ENCODE measurements at places on chromosomes 5 and 9.
A peak's percentile ranks its signal among the peaks of the same experiment; 100 is the strongest.

DNA sequence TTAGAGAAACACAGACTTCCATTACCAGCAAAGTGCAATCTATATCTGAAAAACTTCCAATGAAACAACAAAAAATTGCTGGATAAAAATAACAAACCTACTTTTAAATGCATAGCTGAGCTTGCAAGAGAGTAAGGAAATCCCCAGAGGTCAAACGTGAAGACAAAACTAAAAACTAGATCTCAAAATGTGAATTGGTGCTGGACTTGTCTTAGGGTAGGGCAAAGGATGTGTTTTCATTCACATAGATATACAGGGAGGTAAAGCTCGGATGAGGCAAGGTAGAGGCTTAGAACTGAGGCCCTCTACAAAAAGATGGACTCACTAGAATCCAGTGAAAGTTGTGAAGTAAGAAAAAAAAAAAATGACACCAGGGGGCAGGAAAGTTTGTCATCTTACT, 13.6 kb upstream of the RASA1 start:
- DNase-seq: no peak

GRCh38 chr5:72152545-72152944, 45.3 kb downstream of the MAP1B start:
- DNase-seq: no peak

GRCh38 chr5:3391210-3391609, 204.4 kb upstream of the IRX1 start:
- DNase-seq: no peak

DNA sequence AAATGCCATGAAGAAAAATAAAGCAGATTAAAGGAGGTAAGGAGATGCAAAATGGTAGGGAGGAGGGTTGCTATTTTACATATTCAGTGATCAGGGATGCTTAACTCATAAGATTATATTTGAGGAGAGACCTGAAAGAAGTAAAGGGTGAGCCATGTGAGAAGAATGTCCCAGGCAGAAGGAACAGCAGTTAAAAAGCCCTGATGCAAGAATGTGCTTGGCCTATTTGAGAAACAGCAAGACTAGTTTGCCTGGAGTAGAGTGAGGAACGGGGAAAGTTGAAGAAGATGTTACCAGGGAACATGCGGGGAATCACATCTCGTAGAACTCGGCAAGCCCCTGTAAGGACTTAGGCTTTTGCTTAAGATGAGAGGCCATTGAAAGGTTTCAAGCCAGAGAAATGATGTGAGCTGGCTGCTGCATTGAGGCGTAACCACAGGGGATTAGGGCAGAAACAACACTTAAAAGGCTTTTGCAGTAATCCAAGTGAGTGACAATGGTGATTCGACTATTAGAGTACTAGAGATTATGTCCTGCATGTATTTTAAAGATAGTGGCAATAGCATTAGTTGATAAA, 198.7 kb downstream of the VPS13A start:
- peak; percentile 35 for DNase-seq

DNA sequence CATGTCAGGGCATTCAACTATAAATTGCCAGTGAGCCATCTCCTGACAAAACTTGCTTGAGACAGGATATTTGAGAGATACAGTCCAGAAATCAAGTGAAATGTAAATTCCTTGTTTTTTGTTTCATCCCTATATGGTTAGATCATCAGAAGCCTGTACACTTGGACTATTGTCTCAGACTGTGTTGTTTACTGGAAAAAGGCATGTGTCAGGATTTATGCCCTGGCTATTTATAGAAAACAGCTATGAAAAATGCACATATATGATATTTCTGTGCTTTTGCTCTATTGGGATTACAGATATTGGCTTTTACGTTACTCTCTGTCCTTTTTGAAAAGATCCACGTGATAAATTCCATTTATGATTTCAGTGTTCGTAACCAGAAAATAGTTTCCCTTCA, 44.2 kb downstream of the IL31RA start:
- DNase-seq: no peak

GRCh38 chr5:107219993-107220392, 450.7 kb downstream of the EFNA5 start:
- no peak for DNase-seq

GRCh38 chr9:35618854-35619799, 914 bp upstream of the CD72 start:
- no peak for DNase-seq

- DNase-seq: no peak
Observed at GRCh38 chr5:133829786-133830185, 138.6 kb downstream of the C5orf15 start.

GRCh38 chr5:82470185-82470994, 192.2 kb upstream of the RPS23 start:
- no peak for DNase-seq

DNA sequence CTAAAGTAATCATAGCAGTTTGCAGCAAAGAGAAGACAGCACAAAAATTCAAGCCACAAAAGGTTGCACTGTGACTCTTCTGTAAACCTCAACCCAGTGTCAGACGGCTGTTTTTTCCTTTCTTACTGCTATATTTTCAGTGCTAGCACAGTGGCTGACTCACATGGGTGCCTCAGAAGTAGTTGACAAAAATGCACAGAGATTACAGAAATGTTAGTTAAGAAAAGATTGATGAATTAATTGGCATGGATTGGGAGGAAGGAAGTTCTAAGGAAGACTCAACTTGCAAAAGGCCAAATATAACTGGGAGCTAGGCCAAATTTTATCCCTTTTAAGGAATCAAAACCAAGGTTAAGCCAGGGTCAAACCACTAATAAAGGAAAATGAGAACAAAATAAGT, 43.7 kb upstream of the ITGA1 start:
- DNase-seq: no peak

DNA sequence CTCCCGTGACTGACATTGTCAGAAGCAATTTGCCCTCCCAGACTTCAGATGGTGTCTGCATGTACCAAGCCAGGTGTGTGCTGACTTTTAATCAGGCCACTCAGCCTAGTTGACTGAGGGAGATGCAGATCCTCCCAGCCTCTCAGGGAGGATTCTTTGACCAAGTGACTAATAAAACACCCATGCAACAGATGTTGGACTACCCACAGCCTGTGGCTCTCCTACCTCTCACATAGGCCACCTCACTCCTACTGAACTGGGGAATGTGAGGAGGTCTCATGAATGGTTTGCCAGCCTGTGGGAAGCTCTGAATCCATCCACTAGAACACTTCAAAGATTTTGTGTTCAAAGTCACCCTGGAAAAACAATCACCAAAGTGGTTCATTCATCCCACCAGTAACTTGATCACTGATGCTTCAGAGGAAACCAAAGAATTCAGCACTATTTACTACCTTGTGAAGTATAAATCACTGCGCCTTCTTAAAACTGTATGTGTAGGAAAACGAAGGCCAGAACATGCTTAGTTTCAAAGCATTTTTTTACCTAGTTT, 80.1 kb downstream of the ESM1 start:
- no peak for DNase-seq

- no peak for DNase-seq
Observed at GRCh38 chr9:117021906-117022305, 334.8 kb downstream of the TRIM32 start.

GRCh38 chr5:75051217-75051751, 1.1 kb downstream of the GCNT4 start:
- DNase-seq: peak; percentile 3

DNA sequence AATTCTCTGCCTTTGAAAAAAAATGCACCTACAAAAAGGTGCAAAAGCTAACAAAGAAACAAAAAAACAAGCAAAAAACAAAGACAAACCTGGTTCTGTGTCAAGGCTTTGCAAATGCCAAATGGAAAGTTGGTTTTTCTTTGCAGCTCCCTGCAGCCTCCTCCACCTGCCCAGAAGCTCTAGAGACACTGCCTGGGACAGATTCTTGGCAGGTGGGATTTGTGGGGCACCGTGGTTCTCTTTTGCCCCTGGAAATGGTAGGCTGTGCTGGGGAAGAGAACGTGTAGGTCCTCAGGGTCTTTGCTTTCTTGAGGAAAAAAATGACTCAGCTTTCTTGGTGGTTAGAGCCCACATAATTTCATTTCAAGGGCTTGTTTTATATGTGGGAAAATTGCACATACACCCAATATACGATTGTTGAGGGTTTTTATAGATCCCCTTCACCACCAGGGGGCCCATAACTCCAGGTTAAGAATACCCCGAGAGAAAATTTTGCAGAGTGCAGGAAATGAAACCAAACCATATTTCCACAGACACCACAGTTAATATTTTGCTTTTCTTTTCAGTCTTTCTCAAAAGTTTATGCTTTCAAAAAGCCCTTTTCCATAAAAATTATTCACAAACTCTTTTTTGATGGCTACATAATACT, 58.7 kb downstream of the NXNL2 start:
- peak; percentile 59 for DNase-seq

- no peak for DNase-seq
Observed at GRCh38 chr9:97773091-97773490, 76.0 kb upstream of the XPA start.

GRCh38 chr9:128175102-128175563, 15.1 kb downstream of the BBLN start:
- DNase-seq: no peak

DNA sequence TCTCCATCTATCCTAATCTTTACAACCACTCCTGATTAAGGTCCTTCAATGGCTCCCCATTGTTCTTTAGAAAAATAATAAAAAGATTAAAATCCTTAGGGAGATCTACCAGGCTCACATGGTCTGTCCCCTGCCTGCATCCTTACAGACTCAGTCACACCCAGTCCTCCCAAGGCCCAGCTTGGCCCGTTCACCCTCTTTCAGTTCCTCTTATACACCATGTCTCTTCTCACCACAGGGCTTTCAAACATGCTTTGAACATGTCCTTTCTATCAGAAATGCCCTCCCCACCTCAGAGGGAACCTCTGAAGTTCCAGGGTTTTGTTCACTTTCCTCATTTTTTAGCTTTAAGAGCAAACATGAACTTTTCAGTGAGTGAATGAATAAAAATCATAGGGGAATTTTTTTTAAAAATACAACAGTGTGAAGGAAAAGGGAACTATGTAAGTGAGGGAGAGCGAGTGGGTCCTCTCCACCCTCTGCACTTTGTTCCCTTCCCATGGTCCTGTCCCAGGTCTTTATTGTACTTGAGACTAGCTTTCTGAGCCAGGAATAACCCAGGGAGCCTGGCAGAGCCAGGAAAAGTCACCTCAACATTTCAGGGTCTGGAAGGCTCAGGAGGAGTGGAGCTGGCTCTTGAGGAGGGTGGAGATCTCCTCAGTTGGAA, 55.3 kb downstream of the TRPC7 start:
- DNase-seq: no peak

DNA sequence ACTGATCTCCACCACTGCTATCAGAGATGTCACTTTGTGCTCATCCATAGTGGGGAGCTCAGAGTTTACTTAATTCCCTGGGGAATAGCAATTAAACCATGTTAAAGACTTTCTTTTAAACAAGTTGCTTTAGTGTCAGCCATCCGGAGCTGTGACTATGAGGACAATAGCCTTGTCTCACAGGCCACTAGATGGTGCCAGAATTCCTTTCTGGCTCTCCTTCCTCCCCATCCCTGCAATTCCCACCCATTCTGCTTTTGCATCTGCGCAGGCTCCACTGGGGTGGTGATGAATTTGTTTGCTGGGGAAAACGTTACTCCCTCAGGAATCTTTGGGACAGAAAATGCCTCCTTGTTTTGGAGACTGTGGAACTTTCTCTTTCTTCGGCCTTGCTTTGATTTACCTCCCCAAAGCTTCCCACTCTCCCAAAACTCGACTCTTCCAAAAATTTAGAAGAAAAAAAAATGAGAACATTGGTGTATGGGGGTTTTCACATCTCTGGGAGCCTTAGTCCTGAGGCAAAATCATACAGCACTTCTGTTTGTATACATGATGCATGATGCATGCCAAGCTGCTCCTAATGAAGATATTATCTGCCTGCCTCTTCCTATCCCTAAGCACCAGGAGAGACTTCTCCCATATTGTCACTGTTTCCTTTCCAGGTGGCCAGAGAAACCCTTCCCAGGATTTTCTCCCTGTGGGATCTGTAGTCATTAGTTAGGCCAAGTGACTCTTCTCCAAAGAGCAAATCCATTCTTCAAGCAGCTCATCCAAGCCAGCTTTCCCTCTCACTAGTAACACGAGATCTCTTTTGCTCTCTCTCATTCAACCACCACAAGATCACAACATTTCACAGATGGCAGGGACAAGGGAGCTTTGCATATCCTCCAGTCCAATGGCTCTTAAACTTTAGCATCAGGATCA, 466.1 kb downstream of the TLR4 start:
- peak; percentile 73 for DNase-seq

DNA sequence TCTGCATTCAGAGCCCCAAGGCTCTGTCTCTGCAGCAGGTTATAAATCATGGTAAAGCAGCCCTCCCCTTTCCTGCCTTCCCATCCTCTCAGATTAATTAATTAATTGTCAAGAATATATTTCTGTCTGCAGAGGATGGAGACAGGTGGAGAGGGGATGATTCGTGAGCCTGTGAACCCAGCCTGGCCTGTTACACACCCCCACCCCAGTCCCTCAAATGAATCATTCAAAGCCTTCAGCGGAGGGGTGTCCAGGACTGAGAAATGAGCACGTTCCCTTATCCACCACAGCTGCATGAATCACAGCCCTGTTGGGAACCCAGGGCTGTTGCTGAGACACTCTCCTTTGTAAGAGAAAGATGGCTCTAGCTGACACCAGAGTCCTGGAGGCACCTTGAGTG, 56.0 kb downstream of the NIPAL4 start:
- no peak for DNase-seq

DNA sequence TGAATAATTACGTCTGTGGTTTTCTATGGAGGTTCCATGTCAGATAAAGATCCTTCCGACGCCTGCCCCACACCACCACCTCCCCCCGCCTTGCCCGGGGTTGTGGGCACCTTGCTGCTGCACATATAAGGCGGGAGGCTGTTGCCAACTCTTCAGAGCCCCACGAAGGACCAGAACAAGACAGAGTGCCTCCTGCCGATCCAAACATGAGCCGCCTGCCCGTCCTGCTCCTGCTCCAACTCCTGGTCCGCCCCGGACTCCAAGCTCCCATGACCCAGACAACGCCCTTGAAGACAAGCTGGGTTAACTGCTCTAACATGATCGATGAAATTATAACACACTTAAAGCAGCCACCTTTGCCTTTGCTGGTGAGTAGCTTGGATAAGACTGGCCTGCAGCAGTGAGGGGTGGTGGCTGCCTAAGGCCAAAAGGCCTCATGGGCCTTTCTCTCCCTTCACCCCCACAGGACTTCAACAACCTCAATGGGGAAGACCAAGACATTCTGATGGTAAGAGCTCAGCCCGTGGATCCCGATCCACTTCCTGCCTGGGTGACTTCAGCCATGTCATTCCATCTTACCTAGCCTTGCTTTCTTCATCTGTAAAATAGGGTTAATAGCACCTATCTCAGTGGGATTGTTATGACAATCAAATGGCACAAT, at the start of gene IL3:
TSS of gene IL3 (plus strand) at position 155 of the 661 bp plus-strand sequence. CDS start at position 207, 52 bp downstream.
- no peak for DNase-seq

DNA sequence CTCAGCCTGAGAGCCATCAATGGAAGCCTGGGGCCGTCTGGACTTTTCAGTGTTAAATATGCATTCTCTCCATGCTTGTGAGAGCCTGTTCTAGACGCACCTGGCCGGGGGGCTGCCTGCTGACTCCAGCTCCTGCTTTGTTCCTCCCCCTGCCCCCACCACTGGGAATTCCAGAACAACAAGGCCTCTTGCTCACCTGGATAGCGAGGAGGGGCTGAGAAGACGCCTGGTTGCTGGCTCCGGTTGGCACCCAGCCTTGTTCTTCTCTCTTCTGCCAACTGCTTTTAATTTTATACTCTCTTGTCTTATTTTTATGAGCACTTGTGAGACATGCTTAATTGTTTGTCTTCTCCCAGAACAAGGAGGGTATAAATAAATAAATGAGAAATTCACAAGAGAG, 15.0 kb upstream of the RAPGEF1 start:
- no peak for DNase-seq
